ENCODE measurements at places on chromosomes 12 and 14.
A peak's percentile ranks its signal among the peaks of the same experiment; 100 is the strongest.

DNA sequence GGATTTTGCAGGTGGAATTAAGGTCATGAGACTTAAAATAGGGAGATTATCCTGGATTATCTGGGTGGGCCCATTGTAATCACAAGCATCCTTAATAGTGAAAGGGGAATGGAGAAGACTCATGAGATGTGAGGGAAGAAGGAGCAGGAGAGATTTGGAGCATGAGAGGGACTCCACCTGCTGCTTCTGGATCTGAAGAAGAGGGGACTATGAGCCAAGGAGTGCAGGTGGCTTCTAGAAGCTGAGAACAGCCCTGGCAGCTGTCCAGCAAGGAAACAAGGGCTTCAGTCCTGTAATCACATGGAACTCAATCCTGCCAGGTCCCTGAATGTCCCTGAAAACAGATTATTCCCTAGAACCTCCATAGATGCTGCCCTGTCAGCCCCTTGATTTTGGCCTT is 67.8 kb downstream of the PELI2 start:
- DNase-seq, result no peak

DNA sequence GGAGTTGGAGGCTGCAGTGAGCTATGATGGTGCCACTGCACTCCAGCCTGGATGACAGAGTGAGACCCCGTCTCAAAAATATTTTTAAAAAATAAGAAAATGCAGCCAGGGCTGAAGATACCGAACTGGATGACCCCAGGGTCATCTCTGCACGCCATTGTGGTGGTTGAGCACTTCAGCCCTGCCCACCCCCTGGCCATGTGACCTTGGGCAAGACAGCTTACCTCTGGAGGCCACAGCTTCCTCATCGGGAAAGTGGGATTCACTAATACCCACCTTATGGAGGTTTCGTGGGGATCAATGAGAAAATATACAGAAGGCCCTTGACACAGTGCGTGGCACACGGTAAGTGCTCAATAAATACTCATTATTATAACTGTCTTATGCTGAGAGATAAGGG is 25.5 kb downstream of the MVK start:
- DNase-seq, result no peak

GRCh38 chr12:128852885-128853599 is at the start of gene GLT1D1:
TSS of gene GLT1D1 (plus strand) at chr12:128853478. CDS start at chr12:128853582, 104 bp downstream.
- no peak for DNase-seq

DNA sequence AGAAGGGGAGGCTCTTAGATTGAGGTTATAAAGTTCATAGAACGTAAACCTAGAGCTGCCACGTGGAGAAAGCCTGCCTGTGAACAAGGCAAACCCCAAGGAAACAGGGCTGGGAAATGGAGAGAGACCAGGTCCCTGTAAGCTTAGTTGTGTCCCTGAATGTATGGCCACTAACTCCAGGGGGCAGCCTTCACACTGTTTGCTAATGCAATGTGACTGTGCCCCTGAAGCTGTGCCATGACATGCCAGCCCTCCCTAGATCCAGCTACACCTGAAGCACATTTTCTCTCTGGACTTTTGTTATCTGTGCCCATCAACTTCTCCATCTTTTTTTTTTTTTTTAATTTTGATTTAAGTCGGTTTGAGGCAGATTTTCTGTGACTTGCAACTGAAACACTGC is 60.6 kb upstream of the TMCC3 start:
- DNase-seq, result no peak

DNA sequence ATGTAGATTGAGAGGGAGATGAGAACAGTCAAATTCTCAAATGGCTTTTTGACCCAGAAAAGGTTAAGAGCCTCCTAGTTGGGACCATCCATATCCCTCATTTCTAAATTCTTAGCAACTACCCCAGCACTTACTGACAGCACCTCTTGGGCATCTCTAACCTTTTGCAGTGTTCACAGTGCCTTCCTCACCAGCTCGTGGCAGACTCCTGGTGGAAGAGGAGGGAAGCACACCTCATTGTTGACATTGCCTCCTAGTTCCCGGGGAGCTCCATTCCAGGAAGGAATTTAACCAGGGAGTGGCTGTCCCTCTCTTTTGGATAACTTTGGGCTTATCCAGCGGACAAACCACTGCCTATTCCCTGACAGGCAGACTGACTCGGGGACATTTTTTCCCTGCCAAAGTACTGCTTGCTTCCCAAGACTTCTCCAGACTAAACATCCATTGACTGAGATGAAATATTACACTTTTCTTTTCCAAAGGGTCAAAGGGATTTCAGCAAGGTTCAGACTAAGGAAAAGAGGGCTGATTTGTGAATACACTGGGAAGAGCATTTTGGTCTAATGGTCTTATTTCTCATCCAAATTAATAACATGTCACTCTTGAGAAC is 9.0 kb upstream of the OR6J1 start:
- peak; percentile 30 for DNase-seq

- no peak for DNase-seq
Observed at GRCh38 chr14:21023817-21024584, 860 bp downstream of the NDRG2 start.

DNA sequence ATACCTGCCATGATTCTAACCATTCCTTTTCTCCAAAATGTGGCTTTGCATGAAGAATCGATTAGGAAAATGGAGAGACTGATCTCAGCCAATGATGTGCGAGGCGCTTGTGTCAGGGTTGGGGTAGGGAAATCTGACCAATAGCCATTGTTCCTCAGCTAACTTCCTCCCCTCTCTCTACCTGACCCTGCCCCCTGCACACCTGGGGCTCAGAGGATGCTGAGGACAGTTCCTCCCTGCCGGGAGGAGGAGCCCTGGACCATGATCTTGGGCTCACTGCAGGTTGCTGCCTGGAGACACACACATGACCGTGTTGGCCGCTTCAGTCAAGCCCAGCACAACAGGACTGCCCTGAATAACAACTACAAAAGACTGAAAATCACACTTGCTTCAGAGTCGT is 119.8 kb upstream of the SFSWAP start:
- DNase-seq, result no peak

DNA sequence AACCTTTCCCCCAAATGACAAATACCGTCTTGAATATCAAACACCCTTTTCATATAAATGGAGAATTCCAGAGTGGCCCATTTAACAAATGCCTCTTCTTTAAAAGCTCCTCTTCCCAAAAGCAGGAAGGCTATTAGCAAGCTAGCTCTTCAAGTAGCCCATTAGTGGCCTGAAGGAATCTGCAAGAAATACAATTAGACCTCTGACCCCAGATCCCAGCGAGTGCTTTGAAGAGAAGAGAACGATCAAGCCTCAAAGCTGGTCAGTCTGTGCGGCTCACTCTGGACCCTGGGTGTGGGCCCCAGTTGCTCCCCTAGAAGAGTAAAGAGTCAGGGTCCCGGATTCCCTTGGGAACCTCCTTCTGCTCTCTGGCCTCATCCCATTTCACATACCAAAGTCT is 325.6 kb downstream of the NUAK1 start:
- no peak for DNase-seq

GRCh38 chr14:101972126-101972866 is 7.9 kb downstream of the DYNC1H1 start:
- DNase-seq, result no peak

- no peak for DNase-seq
Observed at GRCh38 chr12:45713078-45713477, 16.4 kb upstream of the ARID2 start.
